ENCODE measurements at places on chromosomes 5 and 9. TPM values are rescaled to one million over a fixed set of nuclear protein-coding genes. Genes with fewer than 3 reads are reported as not detected.

Gene SPINK9
- total RNA-seq = not detected

Gene SEMA5A
- total RNA-seq = 16.9 TPM

Gene SLC45A2
- not detected for total RNA-seq

DNA sequence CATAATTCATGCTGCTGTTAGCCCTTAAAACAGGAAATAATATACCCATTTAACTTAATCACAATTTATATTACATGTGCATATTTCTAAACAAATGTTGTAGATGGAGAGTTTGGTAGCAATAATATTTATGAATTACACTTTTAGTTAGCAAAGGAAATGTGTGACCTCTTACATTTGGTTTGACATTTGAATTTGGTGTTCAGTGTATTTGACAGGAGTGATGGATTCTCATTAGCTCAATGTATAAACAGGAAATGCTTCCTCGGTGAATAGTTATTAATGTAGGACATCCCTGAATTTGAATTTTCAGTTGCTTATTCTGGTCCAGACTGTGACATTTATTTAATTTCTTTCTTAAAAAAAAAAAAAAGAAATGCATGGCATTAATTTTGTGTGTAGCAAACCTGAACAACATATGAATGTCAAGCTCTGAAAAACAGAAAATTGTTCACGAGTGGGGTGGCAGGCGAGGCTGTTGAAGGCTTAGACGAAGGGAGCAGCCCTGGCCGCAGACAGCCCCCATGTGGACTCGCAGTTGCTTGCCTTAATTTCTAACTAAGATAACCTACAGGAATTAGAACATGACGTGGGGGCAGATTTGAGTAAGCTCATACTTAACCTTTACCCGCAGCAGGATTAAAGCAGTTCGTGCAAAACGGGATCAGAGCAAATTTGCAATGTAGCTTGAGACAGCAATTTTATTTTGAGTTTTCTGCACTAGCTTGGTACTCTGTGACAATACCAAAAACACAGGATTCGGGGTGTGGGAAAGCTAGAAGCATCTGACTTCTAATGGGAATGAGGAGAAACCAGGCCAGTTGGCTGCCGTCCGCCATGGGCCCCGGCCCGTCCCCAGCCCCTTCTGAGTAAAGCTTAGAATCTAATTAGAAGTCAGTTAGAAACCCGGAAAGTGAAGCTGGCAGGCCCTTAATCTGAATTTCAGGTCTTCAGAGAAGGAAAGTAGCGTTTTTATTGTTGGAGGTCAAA lies 134.3 kb downstream of the MACROH2A1 start:
- DNase-seq = no peak

DNA sequence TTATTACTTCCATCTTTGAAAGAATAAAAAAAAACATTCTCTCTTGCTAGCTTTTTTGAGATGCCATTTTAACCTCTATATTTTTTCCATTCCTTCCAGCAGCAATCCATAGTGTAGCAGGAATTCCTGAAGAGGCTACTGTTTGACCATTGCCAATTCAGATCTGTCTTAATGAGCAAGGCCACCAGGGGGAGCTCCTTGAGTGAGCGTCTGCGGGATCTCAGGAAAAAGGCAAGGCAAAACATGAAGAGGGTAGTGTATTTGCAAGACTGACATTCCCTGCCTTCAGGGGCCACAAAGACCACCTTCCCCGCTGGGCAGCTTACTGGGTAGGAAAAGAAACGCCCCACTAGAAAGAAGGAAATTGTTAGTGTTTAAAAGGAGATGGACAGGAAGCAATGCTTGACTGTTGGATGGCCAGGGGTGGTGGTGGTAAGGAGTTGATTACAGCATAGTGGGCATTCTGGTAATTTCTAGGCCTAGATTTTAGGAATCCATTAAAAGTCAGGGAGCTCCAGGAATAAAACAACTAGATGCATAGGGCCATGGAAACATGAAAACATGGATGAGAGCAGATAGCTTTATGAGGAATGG lies 206.6 kb upstream of the HAPLN1 start:
- peak; percentile 58 for DNase-seq

DNA sequence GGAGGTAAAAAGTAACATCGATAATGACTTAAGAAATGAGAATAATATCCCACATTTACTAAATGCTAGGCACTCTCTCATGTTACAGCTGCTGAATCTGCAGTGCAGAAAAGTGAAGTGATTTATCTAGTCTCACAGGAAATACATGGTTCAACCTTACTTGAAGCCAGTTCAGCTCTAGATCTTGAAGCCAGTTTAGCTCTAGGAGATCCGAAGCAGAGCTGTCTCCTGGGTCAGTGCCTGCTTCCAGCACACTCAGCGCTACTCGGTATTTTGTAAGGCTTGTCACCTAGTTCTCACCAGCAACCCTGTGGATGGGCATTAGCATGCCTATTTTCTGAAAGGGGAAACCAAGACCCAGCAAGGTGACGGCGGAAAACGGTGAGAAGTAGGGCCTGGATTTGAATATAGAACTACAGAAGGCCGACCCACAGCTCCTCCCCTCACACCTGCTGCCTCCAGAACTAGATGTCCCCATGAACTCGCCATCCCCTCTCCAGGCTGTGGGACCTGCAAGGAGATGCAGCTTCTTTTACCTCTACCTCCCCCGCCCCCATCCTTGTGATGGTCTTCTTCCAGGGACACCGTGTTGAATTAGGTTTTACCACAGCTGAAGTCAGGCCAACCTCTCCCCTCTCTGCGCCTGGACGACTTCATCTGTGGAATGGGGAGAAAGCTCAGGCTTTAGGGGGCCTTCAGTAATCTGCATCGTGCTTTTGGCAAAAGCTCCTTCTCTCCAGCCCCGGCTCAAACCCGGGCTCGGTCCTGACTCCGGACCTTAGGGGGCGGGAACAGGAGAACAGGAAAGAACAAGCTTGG lies 4.4 kb upstream of the MSX2 start:
- no peak for DNase-seq

DNA sequence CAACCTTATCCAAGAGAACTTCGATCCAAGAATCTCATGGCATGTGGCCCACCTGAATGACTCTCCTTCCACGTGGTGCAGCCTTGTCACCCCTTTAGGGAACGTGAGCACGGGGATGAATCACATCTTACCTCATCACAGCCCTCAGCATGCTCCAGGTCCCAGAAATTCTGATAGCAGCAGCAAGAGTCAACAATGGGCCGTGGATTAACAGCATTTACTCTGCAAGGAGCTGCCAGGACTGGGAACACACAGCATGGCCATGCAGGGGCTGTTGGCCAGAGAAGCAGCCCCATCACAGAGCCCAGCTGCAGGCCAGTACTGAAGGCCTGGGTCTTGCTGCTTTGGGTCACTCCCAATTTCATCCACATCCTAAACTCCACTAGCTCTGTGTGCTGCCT lies 150.4 kb downstream of the C5orf15 start:
- DNase-seq = peak; percentile 38

DNA sequence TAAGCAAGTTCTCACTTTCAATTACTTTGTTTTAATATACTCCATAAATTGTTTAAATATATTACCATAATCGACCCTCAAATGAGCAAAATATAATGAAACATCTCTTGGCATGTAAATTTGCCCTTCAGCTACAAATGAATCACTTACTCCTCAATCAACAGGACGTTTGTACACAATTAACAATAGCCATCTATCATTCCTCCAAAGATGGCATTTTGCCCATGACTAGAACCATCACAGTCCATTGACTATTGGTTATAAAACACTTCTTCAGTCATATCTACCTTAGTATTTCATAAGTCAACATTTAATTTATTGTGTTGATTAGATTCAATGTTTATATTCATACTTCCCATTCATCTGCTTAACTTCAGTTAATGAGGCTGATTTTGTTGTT lies 127.2 kb downstream of the CTNND2 start:
- DNase-seq = no peak

- DNase-seq = peak; percentile 22
These were observed 16.3 kb downstream of the CARD19 start for GRCh38 chr9:93112116-93112863.

GRCh38 chr5:43646992-43647391 lies 44.0 kb downstream of the NNT start:
- DNase-seq = no peak

GRCh38 chr5:159338118-159338517 lies 7.8 kb upstream of the IL12B start:
- no peak for DNase-seq

GRCh38 chr5:76149636-76150035 lies 66.5 kb downstream of the SV2C start:
- DNase-seq = no peak

GRCh38 chr9:115643948-115644727 lies 509.5 kb upstream of the PAPPA start:
- no peak for DNase-seq

DNA sequence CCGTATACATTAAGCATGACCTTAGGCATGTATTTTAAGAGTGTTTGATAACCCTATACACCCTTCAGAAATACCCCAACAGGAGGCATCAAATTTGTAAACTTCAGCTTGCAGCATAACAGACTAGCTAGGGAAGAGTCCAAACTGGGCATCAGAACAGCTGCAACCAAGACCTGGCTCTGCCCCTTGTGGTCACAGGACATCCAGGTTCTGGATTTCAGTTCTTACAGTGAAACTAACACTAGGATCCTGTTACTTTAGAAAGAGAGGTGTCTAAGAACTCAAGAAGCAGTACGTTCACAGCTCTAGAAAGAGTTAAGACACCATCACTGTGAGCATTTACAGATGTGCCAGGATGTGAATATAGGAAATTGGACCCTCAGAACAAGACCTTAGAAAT lies 229.8 kb downstream of the BNC2 start:
- no peak for DNase-seq
